Stimulated activated CD4-positive, alpha-beta T cell treated with anti-CD3 and anti-CD28 coated beads, Interleukin-1b, Interleukin-23, amount 100 ng/mL, for 1 hour (primary cell): ENCODE measurements at places on chromosomes 3 and 15.

GRCh38 chr3:9278498-9278897 is 29.1 kb upstream of the SRGAP3 start:
- DNase-seq = no peak

GRCh38 chr15:100890051-100890720 is 10.6 kb downstream of the ALDH1A3 start:
- DNase-seq = no peak

DNA sequence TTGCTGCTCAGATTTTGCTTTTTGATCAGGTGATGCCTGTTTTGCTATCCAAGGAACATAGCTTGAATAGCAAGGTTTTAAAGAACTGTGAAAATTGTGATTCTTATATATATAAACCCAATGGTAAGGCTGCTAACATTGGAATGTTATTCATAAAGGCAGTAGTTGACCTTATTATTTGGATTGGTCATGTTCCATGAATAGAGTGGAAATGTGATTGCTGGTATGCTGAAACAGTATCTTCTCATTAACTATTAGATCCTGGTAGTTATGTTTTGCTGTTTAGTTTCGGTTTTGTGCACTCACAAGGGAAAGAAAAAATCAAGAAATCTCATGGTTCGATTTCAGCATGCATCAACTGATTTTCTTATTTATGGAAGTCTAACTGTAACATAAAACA is 78.7 kb upstream of the NPHP3 start:
- DNase-seq = no peak

DNA sequence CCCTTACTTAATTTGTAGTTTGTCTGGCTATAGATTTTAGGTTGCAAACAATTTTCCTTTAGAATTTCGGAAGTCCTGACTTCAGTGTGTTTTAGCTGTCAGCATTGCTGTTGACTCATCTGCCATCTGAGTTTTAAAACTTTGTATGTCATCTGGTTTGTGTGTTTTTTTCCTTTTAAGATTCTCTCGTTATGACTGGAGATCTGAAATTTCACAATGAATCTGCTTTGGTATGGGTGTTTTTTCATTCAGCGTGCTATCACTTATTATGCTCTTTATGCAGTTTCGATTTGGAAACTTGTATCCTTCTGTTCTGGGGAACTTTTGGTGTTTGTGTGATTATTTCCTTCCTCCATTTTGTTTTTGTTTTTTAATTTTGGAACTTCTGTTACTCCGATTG is 53.7 kb upstream of the ZNF280D start:
- DNase-seq = no peak

- DNase-seq = no peak
Measured at GRCh38 chr3:35187908-35188307, 451.4 kb upstream of the ARPP21 start.

DNA sequence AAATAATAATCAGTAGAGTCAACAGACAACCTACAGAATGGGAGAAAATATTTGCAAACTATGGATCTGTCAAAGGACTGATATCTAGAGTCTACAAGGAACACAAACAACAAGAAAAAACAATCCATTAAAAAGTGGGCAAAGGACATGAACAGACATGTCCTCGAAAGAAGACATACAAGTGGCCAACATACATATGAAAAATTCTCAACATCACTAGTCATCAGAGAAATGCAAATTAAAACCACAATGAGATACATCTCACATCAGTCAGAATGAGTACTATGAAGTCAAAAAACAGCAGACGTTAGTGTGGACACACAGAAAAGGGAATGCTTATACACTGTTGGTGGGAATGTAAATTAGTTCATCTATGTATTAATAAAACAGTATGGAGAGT is 33.7 kb downstream of the SLC2A2 start:
- no peak for DNase-seq

DNA sequence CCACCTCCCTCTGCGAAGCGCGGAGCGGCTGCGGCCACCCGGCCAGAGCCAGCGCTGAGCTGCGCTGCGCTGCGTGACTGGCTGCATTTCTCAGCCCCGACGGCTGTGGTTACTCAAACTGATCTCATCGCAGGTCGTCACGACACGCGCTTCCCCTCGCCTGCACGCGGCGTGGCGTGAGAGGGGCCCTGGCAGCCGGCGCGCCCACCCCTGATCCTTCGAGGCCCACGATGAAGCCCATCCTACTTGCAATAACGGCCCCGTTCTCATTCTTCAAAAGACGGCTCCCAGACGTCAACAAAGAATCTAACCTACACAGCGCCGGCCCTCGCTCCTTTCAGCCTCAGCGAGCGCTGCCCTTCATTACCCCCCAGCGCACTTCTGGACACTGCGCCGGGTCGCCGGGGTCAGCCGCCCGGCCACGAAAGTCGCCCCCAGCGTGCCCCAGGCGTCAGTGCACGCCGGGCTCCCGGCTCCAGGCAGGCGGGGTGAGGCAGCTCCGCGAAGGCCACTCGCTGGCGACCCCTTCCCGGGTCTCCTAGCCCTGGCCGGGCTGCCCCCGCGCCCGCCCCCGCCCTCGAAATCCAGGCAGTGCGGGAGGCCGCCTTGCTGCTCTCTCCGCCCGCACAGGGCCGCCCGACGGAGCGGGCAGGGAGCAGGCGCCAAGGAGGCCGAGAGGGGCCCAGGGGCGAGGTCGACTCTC is 9.9 kb upstream of the LEKR1 start:
- DNase-seq = peak; percentile 15

DNA sequence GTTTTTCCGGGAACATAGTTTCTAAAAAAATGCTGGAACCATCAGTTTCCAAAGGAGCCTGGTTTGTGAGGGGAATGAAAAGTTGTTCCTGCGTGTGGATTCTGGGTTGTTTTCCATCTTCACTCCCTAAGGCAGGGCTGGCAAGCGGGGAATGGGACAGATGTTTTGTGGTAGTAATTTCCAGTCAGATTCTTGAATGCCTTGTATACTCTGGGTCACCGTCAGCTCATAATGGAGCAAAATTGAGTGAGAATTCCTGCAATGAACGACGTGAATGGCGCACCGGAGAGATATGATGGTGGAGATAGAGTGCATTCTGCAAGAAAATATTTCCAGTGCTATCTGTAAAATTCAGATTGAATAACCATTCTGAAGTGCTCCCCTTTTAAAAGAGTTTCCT is 19.9 kb downstream of the EEFSEC start:
- DNase-seq = no peak

- DNase-seq = no peak
Measured at GRCh38 chr15:51322621-51323296, 15.6 kb downstream of the CYP19A1 start.

DNA sequence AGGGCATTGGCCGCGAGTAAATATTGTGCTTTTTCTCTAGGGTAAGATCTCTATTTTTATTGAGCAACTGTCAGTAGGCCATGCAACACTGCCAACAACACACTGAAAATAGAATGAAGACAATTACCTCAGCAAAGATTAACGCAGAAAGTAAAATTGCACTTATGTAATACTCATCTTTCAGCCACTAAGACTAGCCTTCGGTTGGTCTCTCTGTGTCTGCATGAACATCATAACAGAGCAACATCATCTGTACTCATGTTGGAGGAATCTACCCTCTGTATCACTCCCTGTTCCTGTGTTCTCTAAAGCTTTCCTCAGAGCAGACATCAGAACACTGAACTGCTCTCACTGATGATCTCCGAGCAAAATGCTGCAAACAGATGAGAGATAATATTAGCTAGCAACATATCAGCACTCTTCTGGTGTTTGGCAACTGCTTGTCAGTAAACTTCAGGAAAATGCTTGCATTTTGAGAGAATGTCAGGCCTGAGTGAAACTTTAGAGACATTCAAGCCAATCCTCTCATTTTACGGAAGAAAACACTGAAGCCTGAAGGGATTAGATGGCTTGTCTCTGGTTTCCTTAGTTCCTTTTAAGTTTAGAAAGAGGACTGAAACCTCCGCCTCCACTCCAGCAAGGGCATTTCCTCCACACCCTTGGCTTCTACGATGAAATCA is 8.4 kb upstream of the LRRC3B start:
- DNase-seq = no peak

- no peak for DNase-seq
Measured at GRCh38 chr15:74812533-74812932, at the start of gene LMAN1L. LMAN1L (plus strand) TSS chr15:74812835; CDS start chr15:74812855, 20 bp downstream.

DNA sequence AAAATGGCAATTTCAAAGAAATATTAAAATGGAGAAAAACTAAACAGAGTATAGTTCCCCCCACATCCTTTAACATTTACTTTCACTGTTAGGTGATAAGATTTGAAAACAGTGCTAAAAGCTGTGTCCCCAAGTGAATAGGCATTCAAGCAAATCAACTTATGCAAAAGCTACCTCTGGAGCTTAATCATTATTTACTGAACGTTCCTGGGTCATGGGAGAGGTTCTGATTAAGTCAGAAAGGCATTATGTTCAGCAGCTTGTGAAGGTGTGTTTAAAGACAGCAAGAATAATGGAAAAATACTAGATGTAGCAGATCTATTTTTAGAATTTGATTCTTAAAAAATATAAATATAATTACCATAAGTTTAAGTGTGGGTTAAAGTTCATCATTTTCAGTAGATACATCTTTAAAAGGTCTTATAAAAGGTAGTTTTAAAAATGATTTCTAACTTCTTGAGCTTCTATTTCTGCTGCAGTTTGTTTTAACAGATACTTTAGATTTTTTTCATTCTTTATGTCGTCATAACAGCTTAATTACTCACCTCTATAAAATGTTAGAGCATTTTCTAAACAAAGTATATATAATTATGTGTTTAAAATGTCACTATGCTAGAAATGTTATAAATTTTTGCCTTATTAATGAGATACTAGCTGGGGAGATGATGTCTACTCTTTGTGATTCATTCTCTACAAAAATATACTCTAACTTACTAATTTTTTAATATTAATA is 127.9 kb downstream of the MITF start:
- no peak for DNase-seq

GRCh38 chr15:95944661-95945255 is 385.7 kb upstream of the NR2F2 start:
- DNase-seq = no peak

GRCh38 chr15:63763476-63764123 is 70.1 kb downstream of the HERC1 start:
- no peak for DNase-seq
